ENCODE measurements at places on chromosomes 6 and 20.
A peak's percentile ranks its signal among the peaks of the same experiment; 100 is the strongest.

DNA sequence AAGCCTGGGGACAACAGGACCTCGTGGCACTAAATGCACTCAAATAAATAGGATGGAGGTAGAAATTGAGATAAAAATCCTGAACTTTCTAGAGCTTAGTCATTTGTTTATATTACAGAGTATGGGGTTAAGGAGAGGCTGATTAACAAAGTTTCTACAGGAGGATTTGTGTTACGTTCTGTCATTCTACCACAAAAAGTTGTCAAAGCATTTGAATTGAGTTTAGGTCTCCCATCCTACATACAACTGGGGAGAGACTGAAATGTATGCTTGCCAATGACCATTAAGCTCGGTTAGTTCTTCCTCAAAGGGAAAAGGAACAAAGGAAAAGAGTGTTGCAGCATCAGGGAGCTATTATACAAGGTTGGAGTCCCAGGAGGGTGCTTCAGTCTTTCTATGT lies 597.9 kb downstream of the COL12A1 start:
- no peak for DNase-seq

- DNase-seq: no peak
Measured at GRCh38 chr6:168116975-168117899, 38.2 kb upstream of the FRMD1 start.

GRCh38 chr6:37691904-37692806 lies 5.5 kb downstream of the MDGA1 start:
- DNase-seq: peak; percentile 66

DNA sequence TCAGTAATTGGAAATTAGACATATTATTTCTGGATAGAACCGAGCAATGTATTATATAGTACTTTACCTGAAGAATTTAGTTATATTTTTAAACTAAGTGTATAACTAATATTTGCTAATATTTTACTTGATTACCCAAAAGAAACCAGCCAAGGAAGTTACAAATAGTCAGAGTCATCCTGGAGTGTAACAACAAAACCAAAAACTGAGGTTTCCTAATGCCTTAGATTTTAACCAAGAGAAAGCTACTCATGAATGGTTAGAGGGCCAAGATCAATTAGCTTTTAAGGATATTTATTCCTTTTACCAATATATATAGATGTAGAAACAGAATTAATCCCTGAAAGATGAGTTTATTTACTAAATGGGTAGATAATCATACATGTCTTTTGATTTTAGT lies 26.0 kb downstream of the TAB2 start:
- no peak for DNase-seq

GRCh38 chr6:49454787-49455709 lies 8.0 kb downstream of the MMUT start:
- no peak for DNase-seq

DNA sequence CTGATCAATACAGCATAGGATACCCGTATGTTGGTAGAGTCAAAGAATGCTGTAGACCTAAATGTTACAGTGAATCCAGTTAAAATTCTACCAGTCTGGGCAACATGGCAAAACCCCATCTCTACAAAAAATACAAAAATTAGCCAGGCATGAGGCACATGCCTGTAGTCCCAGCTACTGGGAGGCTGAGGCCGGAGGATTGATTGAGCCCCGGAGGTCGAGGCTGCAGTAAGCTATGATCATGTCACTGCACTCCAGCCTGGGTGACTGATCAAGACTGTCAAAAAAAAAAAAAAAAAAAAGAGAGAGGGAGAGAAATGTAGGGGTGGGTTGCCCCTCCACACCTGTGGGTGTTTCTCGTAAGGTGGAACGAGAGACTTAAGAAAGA lies 167.5 kb downstream of the SLC16A10 start:
- no peak for DNase-seq

GRCh38 chr6:37005061-37005810 lies at the start of gene FGD2:
Gene FGD2, plus strand, starts transcription at chr6:37005655. Its CDS starts 163 bp downstream, at chr6:37005818.
- DNase-seq: no peak

GRCh38 chr6:782141-782540 lies 89.2 kb upstream of the EXOC2 start:
- DNase-seq: no peak

- no peak for DNase-seq
Measured at GRCh38 chr20:11917663-11918062, at the start of gene BTBD3. Gene BTBD3, plus strand, starts transcription at chr20:11917893. Its CDS starts 383 bp downstream, at chr20:11918276.

GRCh38 chr6:33710296-33711121 lies 991 bp downstream of the UQCC2 start:
- DNase-seq: no peak

DNA sequence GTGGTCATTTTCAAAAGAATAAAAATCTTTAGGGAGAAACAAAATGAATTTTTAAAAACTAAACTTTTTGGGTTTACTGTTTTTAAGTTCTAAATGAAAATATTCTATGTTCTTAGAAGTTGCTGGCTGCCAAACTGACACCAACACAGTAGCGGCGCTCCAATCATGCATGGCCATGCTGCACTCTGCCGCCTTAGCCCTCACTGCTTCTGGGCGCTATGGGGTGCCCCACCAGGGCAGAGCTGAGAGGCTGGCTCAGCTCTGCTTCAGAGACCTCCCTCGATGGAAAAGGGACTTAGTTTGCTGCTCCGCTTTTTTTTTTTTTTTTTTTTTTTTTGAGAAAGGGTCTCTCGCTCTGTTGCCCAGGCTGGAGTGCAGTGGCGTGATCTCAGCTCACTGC lies 20.9 kb downstream of the EZR start:
- no peak for DNase-seq

GRCh38 chr6:111623046-111623718 lies 17.5 kb upstream of the TRAF3IP2 start:
- DNase-seq: no peak

GRCh38 chr6:123526128-123526527 lies 110.6 kb downstream of the TRDN start:
- no peak for DNase-seq

- DNase-seq: no peak
Measured at GRCh38 chr6:32424589-32425300, 14.9 kb upstream of the HLA-DRA start.

- no peak for DNase-seq
Measured at GRCh38 chr6:54846857-54847674, 495 bp downstream of the FAM83B start.

DNA sequence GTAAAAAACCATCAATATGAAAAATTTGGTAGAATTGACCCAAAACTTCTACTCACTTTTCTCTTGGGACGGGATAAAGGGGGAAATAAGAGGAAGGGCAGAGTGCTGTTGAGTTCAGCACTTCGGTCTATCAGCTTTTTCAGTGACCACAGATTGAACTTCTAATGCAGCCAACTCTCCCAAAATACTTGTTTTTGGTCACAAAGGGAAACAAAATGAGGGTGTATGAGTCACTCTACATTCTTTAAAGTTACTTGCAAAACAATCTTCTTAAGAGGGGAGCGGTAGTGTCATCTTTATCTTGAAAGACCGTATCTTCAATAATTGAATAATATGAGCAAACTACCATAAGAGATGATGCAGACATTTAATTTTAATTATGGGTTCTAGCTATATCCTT lies 661.3 kb downstream of the CD109 start:
- no peak for DNase-seq

GRCh38 chr20:12570371-12570770 lies 438.4 kb upstream of the SPTLC3 start:
- no peak for DNase-seq
